Eye (tissue), 1 donor: ENCODE measurements at places on chromosomes 16 and 17.

DNA sequence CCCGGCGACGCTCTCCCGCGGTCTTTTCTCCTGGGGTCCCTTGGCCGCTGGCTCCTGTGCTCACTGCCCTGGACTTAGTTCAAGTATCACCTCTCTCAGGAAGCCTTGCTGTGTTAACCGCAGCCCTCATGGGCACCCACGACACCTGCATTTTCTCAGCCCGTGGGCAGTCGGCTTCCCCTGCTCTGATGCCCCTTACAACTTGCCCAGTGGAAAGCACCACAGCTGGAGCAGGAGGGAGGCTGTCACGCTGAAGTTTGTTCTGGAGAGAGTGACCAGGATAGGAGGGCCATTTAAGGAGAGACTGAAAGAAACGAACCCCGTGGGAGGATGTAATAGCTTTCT lies 395 bp downstream of the STXBP4 start:
- no peak for DNase-seq

DNA sequence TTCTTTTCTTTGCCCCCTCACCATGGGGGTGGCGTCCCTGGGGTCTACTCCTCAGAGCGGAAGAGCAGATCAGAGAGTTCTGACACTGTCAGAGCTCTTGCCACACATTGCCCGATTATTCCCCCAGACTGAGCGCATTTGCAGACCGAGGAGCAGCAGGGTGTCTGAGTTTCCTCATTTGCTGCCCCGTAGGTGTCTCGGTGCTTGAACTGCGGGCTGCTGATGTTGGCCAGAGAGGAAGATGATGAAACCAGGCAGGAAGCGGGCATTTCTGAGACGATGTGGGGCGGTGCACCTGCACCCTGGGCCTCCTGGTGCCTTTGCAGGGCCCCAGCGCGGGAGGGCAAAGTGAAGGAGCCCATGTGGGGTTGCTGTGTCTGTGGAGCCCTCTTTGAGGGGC lies 55.2 kb downstream of the ARSG start:
- peak; percentile 79 for DNase-seq

DNA sequence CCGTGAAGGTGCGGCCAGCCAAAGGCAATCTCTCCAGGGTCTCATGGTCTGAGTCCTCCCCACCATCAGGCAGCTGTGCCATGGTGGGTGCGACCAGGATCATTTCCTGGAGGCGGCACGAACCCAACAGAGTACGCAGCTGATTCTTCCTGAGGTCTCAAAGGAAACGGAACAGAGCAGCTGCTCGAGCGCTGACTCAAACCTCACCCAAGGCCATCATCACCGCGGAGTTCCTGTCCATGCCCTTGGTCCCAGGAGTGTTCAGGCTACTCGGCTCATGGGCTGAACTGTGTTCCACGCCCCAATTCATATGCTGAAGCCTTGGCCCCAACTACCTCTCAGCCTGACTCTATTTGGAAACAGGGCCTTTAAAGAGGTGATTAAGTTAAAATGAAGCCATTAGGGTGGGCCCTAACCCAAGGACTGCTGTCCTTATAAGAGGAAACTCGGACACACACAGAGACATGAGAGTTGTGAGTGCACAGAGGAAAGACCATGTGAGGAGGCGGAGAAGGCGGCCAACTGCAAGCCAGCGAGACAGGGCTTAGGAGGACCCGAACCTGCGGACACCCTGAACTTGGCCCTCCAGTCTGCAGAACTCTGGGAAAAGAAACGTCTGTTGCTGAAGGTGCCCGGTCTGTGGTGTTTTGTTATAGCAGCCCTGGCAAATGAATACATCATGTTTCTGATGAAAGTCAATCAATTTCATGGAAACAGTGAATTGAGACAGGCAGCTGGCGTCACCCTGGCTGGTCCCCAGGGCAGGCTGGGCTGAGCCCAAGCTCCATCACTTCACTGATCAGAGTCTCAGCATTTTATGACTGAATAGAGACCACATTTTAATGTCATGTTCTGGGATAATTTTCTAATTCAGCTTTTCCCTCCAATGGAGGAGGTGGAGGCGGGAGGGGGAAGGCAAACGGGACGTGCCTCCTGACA lies 13.7 kb downstream of the MXRA7 start:
- no peak for DNase-seq

DNA sequence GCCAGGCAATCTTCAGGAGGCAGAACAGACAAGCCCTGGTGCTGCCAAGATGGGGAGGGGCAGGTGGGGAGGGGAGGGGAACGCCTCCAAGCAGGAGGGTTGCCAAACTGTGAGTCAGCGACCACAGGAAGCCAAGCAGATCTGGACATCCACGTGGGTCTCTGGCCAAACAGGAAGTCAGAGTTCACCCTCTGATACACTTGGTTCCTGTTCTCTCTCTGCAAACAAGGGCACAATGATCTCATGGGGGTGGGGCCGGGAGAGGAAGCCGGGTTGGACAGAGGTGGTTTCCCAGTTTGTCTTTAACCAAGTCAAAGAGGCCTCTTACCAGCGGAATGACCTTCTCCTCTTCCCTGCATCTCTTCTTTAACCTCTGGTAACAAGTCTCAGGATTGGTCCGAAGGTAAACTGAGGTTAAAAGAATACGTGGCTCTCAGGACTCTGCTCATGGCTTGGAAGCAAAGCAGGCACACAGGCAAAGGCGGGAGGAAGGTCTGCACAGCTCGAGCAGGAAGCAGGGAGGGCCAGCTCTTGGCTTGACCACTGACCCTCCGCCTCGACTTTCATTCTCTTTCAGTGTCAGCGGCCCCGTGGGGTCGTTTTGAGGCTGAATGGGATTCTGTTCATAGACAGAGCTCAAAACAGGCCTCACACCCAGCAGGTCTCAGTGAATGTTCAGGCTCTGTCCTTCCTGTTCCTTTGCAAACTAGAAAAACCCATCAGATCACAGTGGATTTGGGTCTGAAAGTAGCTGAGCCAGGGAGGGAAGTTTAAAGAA lies 32.9 kb downstream of the TK2 start:
- DNase-seq: peak; percentile 67

DNA sequence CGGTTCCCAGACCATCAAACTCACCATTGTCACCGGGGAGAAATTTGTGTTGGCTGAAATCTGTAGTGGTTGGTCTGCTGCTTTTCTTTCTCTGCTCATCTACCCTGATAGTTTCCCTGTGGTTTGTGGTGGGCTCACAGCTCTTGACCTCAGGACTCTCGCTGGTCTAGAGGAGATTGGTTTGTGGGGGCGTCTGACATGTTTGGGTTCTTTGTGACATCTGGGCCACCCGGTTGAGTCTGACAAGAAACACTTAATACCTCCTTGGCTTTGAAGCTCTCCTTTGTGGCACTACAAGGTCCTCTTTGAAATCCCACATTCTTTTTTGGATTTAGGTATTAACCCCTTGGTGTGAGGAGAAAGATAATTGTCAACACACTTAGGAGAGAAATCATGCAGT lies 662.0 kb downstream of the WWOX start:
- DNase-seq: no peak

DNA sequence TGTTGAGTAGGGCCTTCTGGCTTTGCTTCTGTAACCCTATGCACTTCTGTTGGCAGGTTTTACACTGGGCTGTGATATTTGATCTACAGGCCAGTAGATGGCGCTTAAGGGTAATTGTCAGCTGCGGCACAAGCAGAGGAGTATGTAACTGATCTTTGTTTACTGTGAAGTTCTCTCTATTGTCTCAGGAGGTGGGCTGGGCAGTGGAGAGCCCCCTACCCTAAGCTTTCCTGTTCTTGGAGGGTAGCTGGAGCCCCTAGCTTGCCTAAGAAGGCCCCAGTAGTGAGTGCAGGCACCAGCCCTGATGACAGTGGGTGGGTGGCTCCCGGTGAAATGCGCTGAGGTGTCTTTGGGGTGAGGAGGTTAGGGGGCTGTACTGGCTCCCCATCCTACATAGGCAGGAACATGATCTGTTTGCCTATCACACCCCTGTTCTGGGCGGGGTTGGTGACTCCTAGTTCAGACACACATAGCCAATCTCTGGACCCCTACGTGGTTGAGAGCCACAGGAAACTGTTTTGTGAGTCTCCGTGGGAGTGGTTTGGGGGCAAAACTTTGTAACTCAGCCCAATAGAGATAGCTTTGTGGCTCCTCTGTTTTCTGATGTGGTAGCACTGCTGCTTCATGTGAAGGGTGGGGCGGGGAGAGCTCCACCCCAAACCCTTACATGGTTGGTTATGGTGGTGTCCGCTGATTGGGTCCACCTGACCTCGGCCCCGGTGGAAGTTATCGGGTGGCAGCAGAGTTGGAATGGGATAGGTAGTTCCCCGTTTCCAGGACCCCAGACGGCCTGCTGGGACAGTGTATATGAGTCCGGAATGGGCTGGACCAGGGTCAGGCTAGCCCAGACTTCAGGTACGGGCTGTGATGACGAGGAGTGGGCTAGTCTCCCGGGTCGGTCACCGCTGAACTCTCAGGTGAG lies 60.4 kb downstream of the SLFN11 start:
- peak; percentile 85 for DNase-seq

GRCh38 chr17:70128727-70129238 lies 40.5 kb upstream of the KCNJ2 start:
- DNase-seq: no peak
